ENCODE measurements at places on chromosomes 4 and X. TPM values are rescaled to one million over a fixed set of nuclear protein-coding genes. Genes with fewer than 3 reads are reported as not detected.

- DNase-seq, result no peak
Measured at GRCh38 chr4:55989766-55990165, 41.0 kb downstream of the CEP135 start.

DNA sequence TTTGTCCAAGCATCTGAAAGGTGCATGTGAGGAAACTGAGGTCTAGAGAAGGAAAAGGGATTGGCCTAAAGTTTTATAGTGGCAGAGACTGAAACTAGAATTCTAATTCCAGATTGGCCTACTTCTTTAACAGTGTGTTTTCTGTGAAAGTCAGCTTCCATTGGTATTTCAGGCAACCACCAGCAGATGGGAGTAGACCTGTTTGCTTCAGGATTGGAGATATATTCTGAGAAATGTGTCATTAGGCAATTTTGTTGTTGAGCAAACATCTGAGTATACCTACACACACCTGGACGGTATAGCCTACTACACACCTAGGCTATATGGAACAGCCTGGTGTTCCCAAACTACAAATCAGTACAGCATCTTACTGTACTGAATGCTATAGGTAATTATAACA, 207.3 kb upstream of the RADX start:
- peak; percentile 5 for DNase-seq

DNA sequence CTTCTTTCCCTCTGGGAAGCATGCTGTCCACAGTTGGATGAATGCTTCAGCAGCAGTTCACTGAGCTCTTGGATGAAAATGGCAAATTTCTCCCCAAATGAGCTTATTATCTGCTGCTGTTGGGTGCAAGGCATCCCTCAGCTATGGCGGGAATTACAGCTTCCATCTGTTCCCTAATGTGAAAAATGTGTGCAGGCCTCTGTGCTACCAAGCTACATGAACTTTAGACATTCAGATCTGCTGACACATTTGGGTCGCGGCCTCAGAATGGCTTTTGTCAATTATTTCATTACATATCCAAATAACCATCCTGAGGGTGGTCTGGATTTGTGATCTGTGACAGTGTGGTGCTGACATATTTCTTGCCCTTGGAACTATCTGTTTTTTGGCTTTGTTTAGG, 119.5 kb upstream of the SCML1 start:
- DNase-seq, result no peak

DNA sequence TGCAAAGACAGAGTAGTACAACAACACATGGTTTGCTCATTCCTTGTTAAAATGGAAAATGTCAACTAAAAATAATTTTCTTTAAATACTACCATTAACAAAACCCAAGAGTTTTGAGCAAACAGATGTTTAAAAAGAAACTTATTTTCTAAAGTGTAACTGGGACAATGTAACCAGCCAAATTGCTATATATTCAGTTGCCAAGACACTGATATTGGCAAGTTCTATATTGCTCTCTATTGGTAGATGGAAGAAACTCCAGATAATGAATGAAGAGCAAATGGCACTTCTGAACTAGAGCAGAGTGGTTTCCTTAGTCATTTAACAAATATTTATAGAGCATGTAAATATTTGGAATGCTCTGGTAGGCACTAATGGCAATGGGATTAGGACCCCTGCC, 966.2 kb downstream of the RPA4 start:
- DNase-seq, result no peak

GRCh38 chr4:161133586-161134276, 1030.1 kb downstream of the FSTL5 start:
- peak; percentile 72 for DNase-seq

ARR3 gene
- polyA plus RNA-seq, result not detected

DNA sequence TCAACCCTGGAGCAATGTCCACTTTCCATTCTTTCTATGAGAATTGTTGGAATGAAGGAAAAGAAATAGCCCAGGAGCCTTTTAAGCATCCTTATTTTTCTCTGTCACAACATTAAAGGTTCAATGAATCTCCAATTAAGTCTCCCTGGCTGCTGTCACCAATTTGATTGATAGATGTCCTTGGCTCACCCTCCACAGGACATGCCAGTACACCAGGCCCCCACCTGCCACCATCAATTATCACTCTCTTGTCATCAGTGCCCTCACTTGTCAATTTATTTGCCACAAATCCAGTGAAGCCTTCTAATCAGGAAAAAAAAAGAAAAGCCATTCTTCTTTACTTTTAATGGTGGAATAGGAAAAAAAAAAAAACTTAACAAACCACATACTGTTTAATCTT, 453.6 kb downstream of the CENPC start:
- DNase-seq, result no peak

BST1 gene
- polyA plus RNA-seq, result 13.4 TPM

RNF150 gene
- polyA plus RNA-seq, result 2.3 TPM

DUSP21 gene
- not detected for polyA plus RNA-seq

SUPT20HL1 gene
- not detected for polyA plus RNA-seq

DNA sequence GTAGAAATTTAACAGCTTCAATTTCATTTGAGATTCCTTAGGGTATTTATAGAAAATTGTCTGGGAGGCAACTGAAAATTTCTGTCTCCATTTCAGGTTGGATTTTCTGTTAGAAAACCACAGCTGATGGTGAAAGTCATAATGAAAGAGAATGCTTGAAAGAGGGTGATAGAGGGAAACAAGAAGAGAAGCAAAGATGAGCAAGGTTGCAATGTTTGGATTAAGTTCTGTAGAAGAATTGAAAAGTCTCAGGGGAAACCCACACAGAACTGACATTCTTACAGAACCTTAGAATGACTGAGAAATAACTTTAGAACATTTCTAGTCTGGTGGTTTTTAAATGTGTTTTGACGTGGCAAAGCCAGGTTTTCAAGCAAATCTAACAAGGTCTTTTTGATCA, 14.7 kb downstream of the GBA3 start:
- no peak for DNase-seq

MYOZ2 gene
- polyA plus RNA-seq, result 0.62 TPM

DNA sequence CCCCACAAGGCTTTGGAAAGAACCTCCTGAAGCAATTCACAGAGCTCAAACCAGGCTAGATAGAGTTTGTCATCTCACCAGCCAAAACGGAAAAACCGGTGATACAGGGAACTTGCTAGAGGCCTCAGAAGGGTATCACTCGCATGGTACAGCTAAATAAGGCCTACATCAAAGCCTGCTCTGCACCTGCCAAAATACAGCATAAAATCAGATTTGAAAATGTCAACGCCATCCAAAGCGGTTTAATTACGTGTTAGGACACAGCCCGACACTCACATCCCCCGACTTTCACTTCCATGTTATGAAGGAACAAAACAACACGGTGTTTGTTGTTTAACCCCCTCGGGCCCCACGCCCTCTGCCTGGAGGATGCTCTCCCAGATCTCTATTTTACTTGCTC, 65.0 kb downstream of the MAPK10 start:
- no peak for DNase-seq

- peak; percentile 27 for DNase-seq
Measured at GRCh38 chrX:150984169-150984824, 1.2 kb downstream of the HMGB3 start.

Data from small intestine (tissue), 16 donors.